ENCODE measurements at places on chromosomes 13 and 19. TPM values are rescaled to one million over a fixed set of nuclear protein-coding genes. Genes with fewer than 3 reads are reported as not detected.

GRCh38 chr13:28872427-28873176, 52.5 kb downstream of the MTUS2 start:
- H3K27ac ChIP-seq = no peak overlapping the region
- no peaks in the 10 kb centered on the region for H3K27me3 ChIP-seq
- H3K4me1 ChIP-seq = no peaks in the 10 kb centered on the region
- no peak overlapping the region for H3K4me3 ChIP-seq

DNA sequence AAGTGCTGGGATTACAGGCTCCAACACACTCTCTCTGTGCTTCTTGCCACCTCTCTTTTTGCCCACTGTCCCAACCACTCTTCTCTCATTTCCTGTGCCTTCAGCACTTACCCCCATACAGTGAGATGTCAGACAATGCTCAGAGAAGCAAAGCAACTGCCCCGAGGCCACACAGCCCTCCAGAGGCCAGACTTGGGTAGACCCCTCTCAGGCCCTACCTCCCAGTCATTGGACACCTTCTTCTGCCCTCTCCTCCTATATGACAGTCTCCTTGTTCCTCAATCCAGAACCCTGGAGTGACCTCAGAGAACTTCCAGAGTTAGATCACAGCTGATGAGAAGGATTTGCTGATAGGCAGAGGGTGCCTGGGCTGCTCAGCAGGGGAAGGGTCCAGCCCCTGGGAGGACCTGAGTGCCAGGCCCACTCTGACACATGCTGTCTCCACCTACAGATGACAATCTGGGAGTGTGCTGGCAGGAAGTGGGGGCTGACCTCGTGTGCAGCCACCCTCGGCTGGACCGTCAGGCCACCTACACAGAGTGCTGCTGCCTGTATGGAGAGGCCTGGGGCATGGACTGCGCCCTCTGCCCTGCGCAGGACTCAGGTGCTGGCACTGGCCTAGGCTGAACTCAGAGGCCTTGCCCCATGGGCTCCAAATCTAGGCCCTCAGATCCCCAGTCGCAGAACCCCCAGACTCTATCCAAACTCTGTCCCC, 24.4 kb downstream of the LTBP4 start:
- H3K27ac ChIP-seq = no peak overlapping the region
- H3K36me3 ChIP-seq = peaks cover 94% of the 10 kb centered on the region
- no peak overlapping the region for H3K4me3 ChIP-seq
- DNase-seq = no peak

DNA sequence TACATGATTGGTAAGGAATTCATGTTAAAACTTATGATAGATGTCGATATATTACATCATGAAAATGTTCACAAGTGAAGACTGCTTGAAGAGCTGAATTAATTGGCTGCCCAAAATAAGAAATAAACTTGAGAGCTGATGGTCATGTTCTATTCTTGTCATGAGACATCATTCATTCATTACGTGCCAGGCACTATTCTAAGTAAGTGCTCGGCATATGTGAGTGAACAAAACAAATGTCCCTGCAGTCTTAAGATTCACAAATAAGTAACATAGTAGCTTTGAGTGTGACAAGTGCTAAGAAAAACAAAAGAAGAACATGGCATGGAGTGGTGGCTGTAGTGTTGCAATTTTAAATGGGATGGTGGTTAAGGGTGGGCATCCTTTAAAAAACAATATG, 329.3 kb downstream of the SUCLA2 start:
- DNase-seq = no peak
- H3K4me3 ChIP-seq = no peak overlapping the region
- H3K36me3 ChIP-seq = no peaks in the 10 kb centered on the region
- no peaks in the 10 kb centered on the region for H3K27me3 ChIP-seq

DNA sequence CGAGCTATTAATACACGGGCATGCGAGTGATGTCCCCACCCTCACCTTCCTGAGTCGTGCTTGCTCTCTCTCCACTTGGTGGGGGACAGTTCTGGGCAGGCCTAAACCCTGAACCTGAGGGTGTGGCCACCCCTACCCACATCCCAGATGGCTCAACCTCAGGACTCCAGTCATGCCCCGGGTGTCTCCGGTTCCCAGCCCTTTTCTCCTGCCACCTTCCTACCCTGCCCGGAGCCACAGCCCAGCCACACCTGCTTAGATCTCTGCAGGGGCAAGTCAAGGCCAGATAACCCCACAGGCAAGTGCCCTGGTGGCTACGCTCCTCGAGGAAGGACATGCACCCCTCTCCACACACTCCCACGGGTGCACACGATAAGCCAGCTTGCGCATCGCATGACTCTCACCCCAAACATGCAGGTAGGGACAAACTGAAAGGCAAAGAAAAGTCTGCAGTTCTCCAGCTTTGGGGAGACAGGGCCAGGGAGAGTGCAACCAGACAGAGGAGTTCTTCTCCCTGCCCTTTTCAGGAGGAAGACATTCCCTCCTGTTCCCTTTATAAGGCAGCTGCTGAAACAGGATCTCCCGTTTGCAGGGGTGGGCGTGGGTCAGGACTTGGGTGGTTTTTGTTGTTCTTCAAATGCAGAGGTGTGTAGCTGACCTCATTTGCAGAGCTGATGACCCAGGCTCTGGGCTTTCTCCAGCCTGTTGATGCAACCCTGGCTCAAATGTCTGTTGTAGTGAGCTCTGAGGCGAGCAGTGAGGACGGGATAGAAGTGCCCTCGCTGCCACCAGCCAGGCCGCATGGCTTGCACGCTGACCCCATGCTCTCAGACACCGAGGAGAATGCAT, 88.6 kb downstream of the DPF1 start:
- H3K27ac ChIP-seq = no peak overlapping the region
- DNase-seq = no peak
- H3K4me3 ChIP-seq = no peak overlapping the region
- no peaks in the 10 kb centered on the region for H3K36me3 ChIP-seq
- no peaks in the 10 kb centered on the region for H3K27me3 ChIP-seq
- no peaks in the 10 kb centered on the region for H3K4me1 ChIP-seq

- no peak for DNase-seq
- H3K27me3 ChIP-seq = no peaks in the 10 kb centered on the region
- no peak overlapping the region for H3K27ac ChIP-seq
- H3K36me3 ChIP-seq = no peaks in the 10 kb centered on the region
- H3K4me3 ChIP-seq = no peak overlapping the region
These were observed 2280.4 kb upstream of the PCDH20 start for GRCh38 chr13:63696055-63696454.

DNA sequence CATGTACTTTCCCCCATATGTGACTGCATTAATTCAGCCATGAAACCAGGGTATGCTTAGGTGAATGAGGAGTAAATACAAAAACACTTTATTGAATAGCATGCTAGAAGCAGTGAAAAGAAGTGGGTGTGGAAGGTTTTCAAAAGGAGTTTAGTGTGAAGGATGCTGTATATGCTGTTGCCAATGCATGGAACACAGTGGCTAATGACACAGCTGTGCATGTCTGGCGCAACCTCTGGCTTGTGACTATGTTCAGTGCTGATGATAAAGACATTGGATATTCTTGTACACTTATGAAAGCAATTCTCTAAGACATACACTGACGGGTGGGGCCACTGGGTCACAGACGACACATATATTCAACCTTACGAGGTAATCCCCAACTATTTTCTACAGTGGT, 55.2 kb downstream of the SOX21 start:
- no peak overlapping the region for H3K4me3 ChIP-seq
- no peak for DNase-seq
- no peaks in the 10 kb centered on the region for H3K4me1 ChIP-seq

DNA sequence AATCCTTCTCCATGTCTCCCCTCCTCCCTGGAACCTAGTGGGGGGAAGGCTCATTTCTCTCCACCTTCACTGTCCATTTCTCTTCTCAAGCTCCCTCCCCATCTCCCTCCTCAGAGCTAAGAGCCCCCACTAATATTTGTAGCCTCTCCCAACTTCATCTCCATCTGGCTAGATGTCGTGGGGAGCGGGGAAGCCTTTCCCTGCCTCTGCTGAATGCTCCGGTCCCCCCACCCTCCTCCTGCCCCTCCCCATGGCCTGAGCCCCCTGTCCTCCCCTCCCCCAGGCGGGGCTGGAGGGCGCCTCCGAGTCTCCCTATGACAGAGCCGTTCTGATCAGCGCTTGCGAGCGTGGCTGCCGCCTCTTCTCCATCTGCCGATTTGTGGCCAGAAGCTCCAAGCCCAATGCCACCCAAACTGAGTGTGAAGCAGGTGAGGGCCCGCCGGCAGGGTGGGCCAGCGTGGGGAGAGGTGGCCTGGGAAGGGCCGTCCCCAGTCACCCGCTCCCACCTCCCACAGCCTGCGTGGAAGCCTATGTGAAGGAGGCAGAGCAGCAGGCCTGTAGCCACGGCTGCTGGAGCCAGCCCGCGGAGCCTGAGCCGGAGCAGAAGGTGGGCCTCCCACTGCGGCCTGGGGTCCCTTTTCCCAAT, 1.0 kb downstream of the TMEM59L start:
- no peak overlapping the region for H3K27ac ChIP-seq
- H3K4me1 ChIP-seq = peaks cover 29% of the 10 kb centered on the region
- peaks cover 64% of the 10 kb centered on the region for H3K27me3 ChIP-seq
- no peaks in the 10 kb centered on the region for H3K36me3 ChIP-seq

DNA sequence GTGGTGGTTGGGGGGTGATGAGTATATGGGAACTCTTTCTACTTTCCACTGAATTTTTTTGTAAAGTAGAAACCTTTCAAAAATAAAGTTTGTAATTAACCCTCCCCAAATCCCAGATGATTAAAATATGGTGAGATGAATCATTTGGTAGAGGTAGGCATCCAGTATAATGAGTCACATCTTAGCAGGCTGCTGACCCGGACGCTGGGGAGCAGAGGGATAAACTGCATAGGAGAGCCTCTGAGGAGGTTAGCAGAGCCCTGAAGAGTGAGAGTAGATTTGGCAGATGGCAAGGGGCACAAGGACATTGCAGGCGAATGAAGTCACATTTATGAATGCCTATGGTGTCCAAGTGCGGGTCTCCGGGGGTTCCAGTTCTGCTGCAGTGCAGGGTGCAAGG, 293.8 kb downstream of the FGF9 start:
- H3K36me3 ChIP-seq = no peaks in the 10 kb centered on the region
- H3K27ac ChIP-seq = no peak overlapping the region
- H3K4me3 ChIP-seq = no peak overlapping the region
- DNase-seq = no peak
- no peaks in the 10 kb centered on the region for H3K27me3 ChIP-seq

GRCh38 chr19:14135355-14135754, 1.0 kb downstream of the ASF1B start:
- no peak for DNase-seq
- no peaks in the 10 kb centered on the region for H3K36me3 ChIP-seq
- H3K27me3 ChIP-seq = no peaks in the 10 kb centered on the region
- no peak overlapping the region for H3K4me3 ChIP-seq

GRCh38 chr13:103351035-103351828, 285.0 kb upstream of the SLC10A2 start:
- no peaks in the 10 kb centered on the region for H3K27me3 ChIP-seq
- no peak overlapping the region for H3K4me3 ChIP-seq
- no peaks in the 10 kb centered on the region for H3K36me3 ChIP-seq
- H3K4me1 ChIP-seq = no peaks in the 10 kb centered on the region
- peak overlapping the region; percentile 73 for H3K27ac ChIP-seq
- DNase-seq = no peak

GRCh38 chr19:35267818-35268535, 785 bp upstream of the USF2 start:
- peak overlapping the region; percentile 97 for H3K27ac ChIP-seq
- H3K36me3 ChIP-seq = peaks cover 27% of the 10 kb centered on the region
- no peaks in the 10 kb centered on the region for H3K27me3 ChIP-seq

Gene CEACAM4
- total RNA-seq = 1.5 TPM

Gene LENG9
- 3.3 TPM for total RNA-seq

Gene ZNF616
- total RNA-seq = 6.2 TPM

Gene LILRB4
- 1.1 TPM for total RNA-seq

Gene MEX3D
- 9.6 TPM for total RNA-seq

Gene TNPO2
- total RNA-seq = 34.7 TPM

Gene FCGBP
- total RNA-seq = 6.3 TPM

Gene OXGR1
- 0.16 TPM for total RNA-seq

All from heart left ventricle (tissue), 16 donors.